ENCODE measurements at places on chromosomes 16 and 17.

- peaks cover 10% of the 10 kb centered on the region for H3K36me3 ChIP-seq
- no peak for DNase-seq
- H3K27me3 ChIP-seq = no peaks in the 10 kb centered on the region
- H3K4me1 ChIP-seq = no peaks in the 10 kb centered on the region
These were observed 22.6 kb downstream of the RNF213 start for GRCh38 chr17:80283116-80283852.

DNA sequence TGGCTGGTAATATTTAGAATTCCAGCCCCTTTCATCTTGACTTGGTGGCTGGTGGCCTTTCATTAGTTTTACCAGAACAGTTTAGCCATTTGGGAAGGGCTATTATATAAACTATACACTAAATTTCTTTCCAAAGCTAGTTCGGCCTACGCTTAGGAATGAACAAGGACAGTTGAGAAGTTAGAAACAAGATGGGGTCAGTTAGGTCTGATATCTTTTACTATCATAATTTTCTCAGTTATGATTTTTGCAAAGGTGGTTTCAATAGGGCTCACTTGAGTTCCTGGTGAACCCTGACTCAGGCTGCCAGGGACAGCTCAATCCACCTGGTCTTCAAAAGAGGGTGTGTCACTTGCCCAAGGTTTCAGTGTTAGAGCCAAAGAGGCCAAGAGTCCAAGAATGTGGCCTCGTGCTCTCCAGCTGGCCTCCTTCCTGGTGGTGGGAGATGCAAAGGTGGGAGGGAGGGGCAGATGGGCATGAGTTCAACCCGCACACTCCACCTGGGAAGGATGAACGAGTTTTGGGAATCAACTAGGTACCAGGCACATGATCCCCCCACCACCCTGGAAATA is 4.0 kb upstream of the PHOSPHO1 start:
- no peaks in the 10 kb centered on the region for H3K36me3 ChIP-seq
- no peak for DNase-seq
- no peak overlapping the region for H3K4me3 ChIP-seq
- peaks cover 6% of the 10 kb centered on the region for H3K4me1 ChIP-seq

GRCh38 chr16:81445966-81446906 is 1.6 kb downstream of the CMIP start:
- peaks cover 14% of the 10 kb centered on the region for H3K27me3 ChIP-seq
- H3K4me3 ChIP-seq = peak overlapping the region; percentile 89
- H3K27ac ChIP-seq = peak overlapping the region; percentile 74
- H3K4me1 ChIP-seq = peaks cover 39% of the 10 kb centered on the region
- H3K36me3 ChIP-seq = no peaks in the 10 kb centered on the region

DNA sequence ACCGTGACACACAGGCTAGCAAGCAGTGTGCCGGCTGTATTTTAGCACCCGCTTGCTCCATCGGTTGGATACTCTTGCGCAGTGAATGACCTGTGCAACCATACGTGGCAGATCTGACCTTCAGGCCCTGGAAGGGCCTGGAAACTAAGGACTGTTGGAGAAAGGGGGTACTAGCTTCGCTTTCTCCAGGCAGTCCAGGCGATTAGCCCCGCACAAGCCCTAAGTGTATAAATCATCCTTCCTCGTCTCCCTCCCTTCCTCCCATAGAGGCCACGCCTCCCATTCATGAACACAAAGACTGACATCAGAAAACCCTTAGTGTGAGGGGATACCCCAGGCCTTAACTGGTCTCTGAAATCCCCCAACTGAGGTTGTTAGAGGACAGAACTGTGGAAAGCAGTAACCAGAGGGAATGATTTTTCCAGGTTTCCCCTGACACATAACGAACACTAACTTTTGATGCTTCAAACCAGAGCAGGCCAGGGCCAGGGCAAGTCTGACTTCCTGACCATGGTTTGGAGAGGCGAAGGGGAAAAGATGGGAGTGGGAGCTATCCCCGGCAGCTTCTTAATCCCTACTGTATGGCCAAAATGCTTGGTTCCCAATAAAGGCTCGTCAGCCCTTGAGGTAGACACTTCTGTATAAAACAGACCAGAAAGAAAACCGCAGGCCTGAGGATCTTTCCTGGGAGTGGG is 1.4 kb upstream of the DYNLL2 start:
- H3K4me1 ChIP-seq = peaks cover 23% of the 10 kb centered on the region
- peaks cover 27% of the 10 kb centered on the region for H3K27me3 ChIP-seq
- no peak overlapping the region for H3K27ac ChIP-seq
- H3K4me3 ChIP-seq = no peak overlapping the region
- H3K36me3 ChIP-seq = peaks cover 16% of the 10 kb centered on the region
- no peak for DNase-seq

DNA sequence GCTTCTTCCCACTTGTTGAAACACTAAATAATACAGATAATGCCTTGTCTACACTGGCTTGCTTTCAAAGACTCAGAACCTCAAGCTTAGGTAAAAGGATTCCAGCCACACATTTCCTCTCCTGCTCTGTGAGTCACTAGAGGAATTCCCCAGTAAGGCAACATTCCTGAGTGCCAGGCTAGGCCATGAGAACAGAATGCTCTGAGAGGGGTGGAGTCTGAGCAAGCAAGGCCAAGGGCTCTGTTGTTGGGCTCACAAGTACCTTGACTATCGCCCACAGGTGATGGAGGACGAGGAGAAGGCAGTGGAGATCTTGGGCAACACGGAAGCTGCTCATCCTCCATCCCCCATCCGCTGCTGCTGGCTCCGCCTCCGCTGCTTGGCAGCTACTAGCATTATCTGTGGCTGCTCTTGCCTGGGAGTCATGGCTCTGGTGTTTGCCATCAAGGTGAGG is 6.7 kb upstream of the PHKG2 start:
- DNase-seq = peak; percentile 86
- peak overlapping the region; percentile 87 for H3K27ac ChIP-seq
- peaks cover 26% of the 10 kb centered on the region for H3K4me1 ChIP-seq
- peak overlapping the region; percentile 38 for H3K4me3 ChIP-seq

- H3K27me3 ChIP-seq = no peaks in the 10 kb centered on the region
- DNase-seq = no peak
- peak overlapping the region; percentile 99 for H3K27ac ChIP-seq
- peaks cover 68% of the 10 kb centered on the region for H3K4me1 ChIP-seq
- peak overlapping the region; percentile 25 for H3K4me3 ChIP-seq
- H3K36me3 ChIP-seq = peaks cover 68% of the 10 kb centered on the region
These were observed 10.3 kb downstream of the MMP2 start for GRCh38 chr16:55489119-55489955.

DNA sequence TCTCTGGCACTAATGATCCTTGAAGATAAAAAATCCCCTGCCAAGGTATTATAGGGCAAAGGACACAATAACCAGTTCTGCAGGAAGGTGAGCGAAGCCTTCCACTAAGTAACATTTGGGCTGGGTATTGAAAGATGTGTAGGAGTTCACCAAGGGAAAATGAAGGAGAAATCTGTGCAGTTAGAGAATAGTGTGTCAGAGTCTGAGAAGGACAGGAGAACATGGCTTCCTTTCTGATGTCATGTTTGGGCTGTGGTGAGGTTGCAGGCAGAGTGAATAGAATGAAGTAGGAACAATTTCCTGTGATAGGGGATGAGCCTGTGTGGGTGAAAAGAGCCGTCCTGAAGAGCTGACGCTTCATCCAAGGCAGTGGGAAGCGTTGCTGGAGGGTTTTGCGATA is 24.1 kb upstream of the CIITA start:
- DNase-seq = no peak
- H3K36me3 ChIP-seq = no peaks in the 10 kb centered on the region
- no peak overlapping the region for H3K27ac ChIP-seq
- no peaks in the 10 kb centered on the region for H3K4me1 ChIP-seq
- H3K27me3 ChIP-seq = peaks cover 30% of the 10 kb centered on the region

DNA sequence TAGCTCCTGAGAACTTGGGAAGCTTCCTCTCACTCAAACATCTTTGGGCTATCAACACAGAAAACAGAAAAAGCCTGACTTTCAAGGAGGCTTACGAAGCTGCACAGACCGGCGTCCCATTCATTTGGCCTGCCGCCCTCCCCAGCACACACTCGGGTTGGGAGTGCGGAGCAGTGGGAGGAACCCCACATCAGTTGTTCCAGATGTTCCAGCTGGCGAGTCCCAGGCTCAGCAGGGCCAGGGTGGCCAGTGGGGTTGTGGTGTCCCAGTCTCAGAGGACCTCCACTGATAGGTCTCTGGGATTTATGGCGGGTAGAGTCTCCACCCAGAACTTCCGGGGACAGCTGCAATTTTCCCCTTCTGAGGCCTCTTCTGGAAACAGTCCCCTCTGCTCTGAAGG is 43.1 kb upstream of the DLX4 start:
- no peak overlapping the region for H3K4me3 ChIP-seq
- peaks cover 10% of the 10 kb centered on the region for H3K4me1 ChIP-seq
- H3K27ac ChIP-seq = no peak overlapping the region
- DNase-seq = no peak

- H3K36me3 ChIP-seq = no peaks in the 10 kb centered on the region
- no peaks in the 10 kb centered on the region for H3K4me1 ChIP-seq
- H3K27ac ChIP-seq = no peak overlapping the region
- no peak for DNase-seq
- H3K4me3 ChIP-seq = no peak overlapping the region
These were observed 20.1 kb upstream of the ZNF423 start for GRCh38 chr16:49875806-49876715.

DNA sequence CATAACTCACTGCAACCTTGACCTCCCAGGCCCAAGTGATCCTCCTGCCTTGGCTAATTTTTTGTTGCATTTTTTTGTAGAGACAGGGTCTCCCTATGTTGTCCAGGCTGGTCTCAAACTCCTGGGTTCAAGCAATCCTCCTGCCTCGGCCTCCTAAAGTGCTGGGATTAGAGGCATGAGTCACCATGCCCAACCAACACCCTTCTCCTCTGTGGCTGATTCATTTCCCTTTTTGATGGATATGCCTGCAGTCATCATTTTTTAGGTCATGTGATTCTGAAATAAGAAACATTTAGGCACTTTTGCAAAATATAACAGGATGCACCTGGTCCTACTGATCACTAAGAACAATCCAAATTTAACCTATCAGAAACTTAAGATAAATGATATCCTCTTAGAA is 44.0 kb upstream of the YPEL2 start:
- no peak overlapping the region for H3K27ac ChIP-seq
- H3K4me1 ChIP-seq = peaks cover 5% of the 10 kb centered on the region
- H3K36me3 ChIP-seq = 0 out of 2 replicates have a peak, but pooled peaks cover 1% of the 10 kb centered on the region

DNA sequence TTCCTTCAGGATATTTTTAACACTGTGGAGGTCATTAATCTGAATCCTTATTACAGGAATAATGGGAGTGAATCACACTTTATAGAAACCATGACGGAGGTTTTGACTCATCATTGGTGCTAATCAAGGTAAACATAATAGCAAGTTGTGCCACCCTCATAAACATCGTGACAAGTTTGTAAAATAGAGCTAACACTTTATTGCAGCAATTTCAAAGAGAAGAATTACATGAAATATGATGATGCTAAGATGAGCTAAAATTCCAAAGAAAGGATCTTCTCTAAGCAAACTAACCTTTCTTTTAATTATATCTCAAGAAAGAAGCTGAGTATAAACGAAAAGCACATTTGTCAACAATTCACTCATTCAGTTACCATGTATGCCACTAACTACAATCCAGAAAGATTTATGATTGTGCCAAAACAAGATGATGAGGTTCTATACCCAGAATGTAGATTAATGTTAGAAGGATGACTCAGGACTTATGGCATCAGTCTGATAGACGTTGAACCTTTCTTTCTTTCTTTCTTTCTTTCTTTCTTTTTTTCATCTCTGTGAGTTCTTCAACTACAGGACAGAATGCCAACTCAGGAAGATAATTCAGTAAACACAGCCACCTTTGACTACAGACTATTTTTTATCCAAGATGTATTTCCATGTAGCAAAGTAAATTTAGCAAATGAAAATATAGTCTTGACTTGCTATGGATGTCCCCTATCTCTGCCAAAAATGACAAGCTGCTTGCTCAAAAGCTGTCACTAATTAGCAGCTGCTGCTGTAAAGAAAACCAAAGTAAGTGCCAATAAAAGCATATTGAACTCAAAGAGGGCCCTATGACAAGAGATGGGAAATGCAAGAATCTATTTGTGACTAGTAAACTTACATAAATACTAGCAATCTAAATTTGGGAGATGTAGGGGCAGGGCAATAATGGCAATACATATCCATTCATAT is 23.3 kb downstream of the STAT5B start:
- peaks cover 5% of the 10 kb centered on the region for H3K36me3 ChIP-seq
- peaks cover 41% of the 10 kb centered on the region for H3K4me1 ChIP-seq
- peak overlapping the region; percentile 4 for H3K4me3 ChIP-seq
- no peaks in the 10 kb centered on the region for H3K27me3 ChIP-seq

GRCh38 chr17:3735515-3735914 is 11.8 kb downstream of the HASPIN start:
- no peak overlapping the region for H3K27ac ChIP-seq
- H3K4me3 ChIP-seq = no peak overlapping the region
- no peak for DNase-seq
- peaks cover 6% of the 10 kb centered on the region for H3K27me3 ChIP-seq

DNA sequence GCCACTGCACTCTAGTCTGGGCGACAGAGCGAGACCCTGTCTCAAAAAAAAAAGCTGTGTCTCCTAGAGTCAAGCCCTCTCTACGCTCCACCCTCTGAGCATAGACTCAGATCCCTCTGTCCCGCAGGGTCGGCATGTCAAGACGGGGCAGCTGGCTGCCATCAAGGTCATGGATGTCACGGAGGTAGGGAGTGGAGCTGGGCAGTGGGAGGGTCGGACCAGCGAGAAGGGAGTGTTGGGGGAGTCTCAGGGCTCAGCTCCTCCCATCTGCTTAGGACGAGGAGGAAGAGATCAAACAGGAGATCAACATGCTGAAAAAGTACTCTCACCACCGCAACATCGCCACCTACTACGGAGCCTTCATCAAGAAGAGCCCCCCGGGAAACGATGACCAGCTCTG is 18.5 kb upstream of the C17orf107 start:
- no peak for DNase-seq
- H3K4me1 ChIP-seq = no peaks in the 10 kb centered on the region
- H3K4me3 ChIP-seq = no peak overlapping the region

- H3K27ac ChIP-seq = no peak overlapping the region
- no peak overlapping the region for H3K4me3 ChIP-seq
- no peak for DNase-seq
- H3K4me1 ChIP-seq = no peaks in the 10 kb centered on the region
These were observed 30.4 kb downstream of the TMEM100 start for GRCh38 chr17:55692276-55692675.

DNA sequence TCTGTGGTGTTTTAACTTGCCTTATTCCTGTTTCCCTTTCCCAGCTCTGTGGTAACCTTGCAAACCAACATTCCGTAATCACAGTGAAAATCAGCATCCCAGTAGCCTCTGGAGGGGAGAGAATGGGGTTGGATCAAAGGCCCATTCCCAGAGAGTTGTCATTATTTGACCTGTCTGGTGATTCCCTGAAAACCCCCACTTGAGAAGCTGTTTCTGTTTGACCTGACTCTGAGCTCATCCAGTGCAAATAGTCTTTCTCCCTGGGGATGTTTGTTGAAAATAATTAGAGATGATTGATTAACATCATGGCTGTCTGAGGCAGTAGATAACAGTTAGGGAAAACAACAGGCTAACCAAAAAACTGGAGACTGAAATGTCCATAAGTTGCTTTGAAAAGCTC is 3.0 kb downstream of the CACNG1 start:
- no peak overlapping the region for H3K27ac ChIP-seq
- peaks cover 31% of the 10 kb centered on the region for H3K27me3 ChIP-seq
- H3K4me1 ChIP-seq = no peaks in the 10 kb centered on the region
- no peak overlapping the region for H3K4me3 ChIP-seq
- no peak for DNase-seq
- H3K36me3 ChIP-seq = peaks cover 14% of the 10 kb centered on the region

GRCh38 chr16:77250400-77250799 is 51.2 kb downstream of the SYCE1L start:
- H3K4me3 ChIP-seq = no peak overlapping the region
- no peaks in the 10 kb centered on the region for H3K4me1 ChIP-seq
- no peak for DNase-seq
- H3K27me3 ChIP-seq = peaks cover 4% of the 10 kb centered on the region

- DNase-seq = no peak
- H3K4me1 ChIP-seq = peaks cover 7% of the 10 kb centered on the region
- no peak overlapping the region for H3K4me3 ChIP-seq
- H3K27ac ChIP-seq = no peak overlapping the region
These were observed 296.0 kb downstream of the CEP112 start for GRCh38 chr17:65895969-65896368.

Measured in HFFc6 (cell line).